ENCODE measurements at places on chromosomes 12 and 14.

DNA sequence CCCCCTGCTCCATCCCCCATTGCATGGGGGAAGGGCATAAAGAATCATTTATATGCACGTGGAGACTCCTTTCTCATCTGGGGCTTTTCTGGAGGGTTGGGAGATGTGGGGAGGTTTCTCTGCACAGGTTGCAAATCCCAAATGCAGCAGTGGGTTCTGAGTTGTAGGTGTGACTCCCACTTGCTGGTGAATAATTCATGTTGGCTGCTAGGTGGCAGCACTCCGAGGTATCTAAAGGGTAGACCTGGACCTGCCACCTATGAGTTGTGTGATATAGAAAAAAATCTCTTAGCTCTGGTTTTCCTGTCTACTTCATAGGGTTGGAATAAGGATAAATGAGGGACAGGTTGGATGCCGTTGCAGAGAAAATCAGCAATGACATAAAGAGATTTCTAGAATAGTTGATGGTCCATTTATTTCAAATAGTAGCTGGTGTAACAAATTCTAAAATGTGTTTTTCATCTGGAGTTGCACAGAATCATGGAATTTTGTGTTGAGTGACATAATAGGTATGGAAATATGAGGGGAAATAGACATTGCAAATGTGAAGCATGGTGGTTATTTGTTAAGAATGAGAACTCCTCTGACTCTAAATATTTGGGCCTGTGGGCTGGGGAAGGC is 4.6 kb downstream of the MARCHF9 start:
- no peak for DNase-seq

DNA sequence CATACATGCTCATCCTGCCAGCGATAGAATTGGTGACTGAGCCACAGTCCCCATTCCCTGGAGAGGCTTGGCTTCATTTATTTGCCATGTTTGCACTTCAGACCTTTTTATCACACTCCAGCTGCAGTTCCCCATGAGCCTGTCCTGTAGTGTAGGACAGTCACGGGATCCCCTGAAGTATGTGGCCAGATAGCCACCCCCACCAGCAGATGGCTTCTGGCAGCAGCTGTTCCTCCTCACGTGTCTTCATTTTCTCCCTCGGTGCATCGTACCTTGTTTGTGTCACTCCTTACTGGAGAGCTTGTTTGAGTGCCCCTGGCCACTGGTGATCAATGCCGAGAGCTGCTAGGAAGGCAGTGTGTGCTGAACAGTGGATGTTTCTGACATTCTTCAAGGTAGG is 40.2 kb downstream of the UBE3B start:
- no peak for DNase-seq

- no peak for DNase-seq
Measured at GRCh38 chr12:62604871-62605270, 138.2 kb downstream of the MON2 start.

DNA sequence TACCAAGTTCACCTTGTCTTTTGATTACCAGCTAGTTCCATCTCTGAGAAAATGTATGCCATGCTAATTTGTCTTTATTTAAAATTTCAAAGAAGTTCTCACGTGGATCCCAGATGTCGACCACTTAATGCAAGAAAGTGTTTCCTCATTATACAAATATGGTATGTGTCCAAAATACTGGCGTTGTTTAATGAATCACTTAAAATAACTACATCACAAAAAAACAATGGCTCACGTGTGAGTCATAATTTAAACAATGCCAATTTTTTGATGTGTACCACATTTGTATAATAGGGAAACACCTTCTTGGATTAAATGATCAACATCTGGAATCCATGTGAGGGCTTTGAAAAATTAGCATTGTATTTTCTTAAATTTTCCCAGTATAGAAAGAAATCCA is 40.8 kb downstream of the DBX2 start:
- no peak for DNase-seq

DNA sequence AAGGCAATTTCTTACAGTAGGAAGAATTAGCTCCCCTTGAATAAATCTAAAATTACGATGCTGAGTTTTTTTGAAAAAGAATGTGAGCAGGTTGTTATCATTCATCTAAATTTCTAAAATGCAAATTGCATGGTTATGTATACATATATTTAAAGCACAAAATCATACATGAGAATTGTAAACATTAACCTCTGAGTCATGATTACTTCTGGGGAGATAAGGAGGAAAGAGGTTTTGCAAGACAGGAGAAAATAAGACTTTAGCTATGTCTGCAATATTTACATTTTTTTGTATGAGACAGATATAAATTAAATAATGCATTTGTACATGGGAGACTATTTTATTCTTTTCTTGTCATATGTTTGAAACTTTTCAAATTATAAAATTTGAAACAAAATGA is 72.2 kb downstream of the TSPAN8 start:
- DNase-seq, result no peak

GRCh38 chr12:56462565-56462964 is 5.8 kb upstream of the SPRYD4 start:
- DNase-seq, result no peak

- no peak for DNase-seq
Measured at GRCh38 chr12:107912421-107913004, 138.0 kb downstream of the ASCL4 start.

DNA sequence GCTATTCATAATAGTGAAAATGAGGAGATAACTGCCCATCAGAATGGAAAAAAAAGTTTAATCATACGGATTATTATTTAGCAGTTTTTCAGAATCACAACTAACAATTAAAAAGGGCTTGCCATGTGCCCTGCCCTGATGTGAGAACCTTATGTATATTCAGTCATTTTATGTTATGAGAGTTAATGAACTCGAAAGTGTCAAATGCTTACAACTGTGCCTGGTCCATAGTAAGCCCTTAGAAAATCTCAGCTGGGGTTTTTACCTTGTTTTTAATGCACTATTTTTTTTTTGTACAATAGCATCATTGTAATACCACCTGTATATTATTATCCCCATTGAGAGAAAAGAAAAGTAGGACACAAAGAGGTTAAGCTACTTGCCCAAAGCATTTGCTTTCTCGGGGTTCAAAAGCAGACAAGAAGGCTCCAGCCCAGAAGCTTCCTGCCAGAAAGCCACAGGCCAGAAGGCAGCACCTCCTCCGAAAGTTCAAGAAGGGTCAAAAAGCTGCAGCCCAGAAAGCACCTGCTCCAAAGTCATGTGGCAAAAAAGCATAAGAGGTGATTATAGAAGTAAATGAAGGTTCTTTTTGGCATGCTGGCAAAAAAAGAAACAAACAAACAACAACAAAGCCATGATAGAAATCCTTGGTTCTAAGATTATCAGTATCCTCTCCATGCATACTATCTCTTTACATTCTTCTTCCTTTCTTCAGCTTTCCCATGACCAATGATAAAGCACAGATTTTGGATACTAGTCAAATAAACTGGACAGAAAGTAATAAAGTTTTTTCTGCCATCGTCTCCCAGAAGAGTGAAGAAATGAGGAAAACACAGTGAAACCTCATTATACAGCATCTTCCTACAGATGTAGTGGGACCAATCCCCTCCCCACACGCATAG is 59.1 kb upstream of the NAP1L1 start:
- DNase-seq, result no peak

- DNase-seq, result no peak
Measured at GRCh38 chr12:105317942-105318621, 12.4 kb upstream of the C12orf75 start.

DNA sequence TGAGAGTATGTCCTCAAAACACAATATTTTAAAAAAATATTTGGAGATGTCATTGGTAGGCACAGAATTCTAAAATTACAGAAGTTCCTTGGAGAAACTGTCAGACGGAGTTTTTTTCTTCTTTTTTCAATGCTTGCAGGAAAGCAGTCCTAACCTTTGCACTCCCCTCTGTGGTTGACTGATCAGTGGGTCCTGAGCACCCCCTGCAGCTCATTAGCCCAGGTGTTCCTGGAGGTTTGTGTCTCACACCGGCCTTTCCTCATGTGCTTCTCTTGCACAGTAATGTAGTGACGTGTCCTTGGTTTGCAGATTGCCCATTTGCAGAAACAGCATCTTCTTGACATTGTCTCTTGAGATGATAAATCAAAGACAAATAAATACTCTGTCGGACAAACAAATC is 513.0 kb downstream of the TMEM121 start:
- DNase-seq, result no peak

- no peak for DNase-seq
Measured at GRCh38 chr14:96307434-96307833, 51.4 kb downstream of the BDKRB1 start.

- no peak for DNase-seq
Measured at GRCh38 chr12:58725400-58726105, 194.8 kb downstream of the LRIG3 start.

DNA sequence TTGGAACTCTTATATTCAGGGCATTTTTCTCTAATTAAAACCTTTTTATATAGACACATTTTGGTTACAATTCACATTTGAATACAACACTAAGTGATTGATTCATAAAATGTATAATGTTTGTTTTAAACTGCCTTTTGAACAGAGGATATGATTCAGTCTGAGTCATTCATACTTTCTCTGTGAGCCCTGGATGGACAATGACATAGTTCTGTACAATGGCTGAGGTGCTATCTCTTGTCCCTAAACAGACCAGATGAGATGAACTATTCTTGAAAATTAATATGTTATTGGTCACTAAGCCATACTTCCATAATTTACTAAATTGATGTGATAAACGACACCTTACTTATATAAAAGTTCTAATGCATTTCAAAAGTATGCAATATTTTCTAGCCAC is 199.7 kb upstream of the ATXN7L3B start:
- no peak for DNase-seq

GRCh38 chr12:32334371-32334777 is 65.0 kb upstream of the FGD4 start:
- no peak for DNase-seq

- DNase-seq, result no peak
Measured at GRCh38 chr14:50978529-50978871, 34.2 kb upstream of the PYGL start.

- DNase-seq, result no peak
Measured at GRCh38 chr12:106564678-106565329, 18.0 kb upstream of the RFX4 start.

GRCh38 chr12:29783773-29784666 is at the start of gene TMTC1:
TSS of gene TMTC1 (minus strand) at chr12:29783942. CDS start at chr12:29783751, 191 bp downstream.
- no peak for DNase-seq

GRCh38 chr14:25394356-25394755 is 344.4 kb upstream of the STXBP6 start:
- DNase-seq, result no peak

DNA sequence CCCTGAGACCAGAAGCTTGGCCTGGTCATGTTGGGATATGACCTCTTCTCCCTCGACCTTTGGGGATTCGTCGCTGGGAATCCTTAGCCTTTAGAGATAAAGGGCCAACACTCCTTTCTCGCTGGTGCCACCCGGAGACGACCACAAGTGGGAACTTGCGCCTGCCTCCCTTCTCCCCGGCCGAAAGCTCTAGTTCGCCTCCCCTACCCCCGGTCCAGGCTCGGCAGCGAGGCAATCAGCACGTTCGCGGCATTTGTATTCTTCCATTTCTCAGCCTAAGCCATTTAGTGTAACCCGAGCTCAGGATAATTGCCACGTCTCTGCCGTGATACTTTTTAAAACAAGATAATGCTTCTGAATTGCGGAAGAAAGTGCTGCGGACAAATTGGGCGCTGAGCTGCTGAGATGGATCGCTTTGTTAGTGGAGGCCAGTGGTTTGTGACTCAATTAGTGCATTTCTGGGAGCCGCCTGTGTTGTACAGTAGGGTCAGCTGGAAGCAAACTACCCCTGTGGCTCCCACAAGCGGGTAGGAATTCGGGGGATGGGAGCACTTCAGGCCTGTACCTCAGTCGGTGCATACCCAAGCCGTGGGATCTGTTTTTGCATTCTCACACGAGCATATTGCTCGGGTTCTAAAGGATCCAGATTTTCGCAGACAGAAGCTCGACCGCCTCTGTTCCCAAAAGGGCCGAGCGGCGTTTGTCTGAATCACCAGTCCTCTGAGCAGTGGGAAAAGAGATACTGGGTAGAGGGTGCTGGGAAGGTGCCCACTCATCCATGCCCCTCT is 6.8 kb upstream of the SIX1 start:
- DNase-seq, result no peak

DNA sequence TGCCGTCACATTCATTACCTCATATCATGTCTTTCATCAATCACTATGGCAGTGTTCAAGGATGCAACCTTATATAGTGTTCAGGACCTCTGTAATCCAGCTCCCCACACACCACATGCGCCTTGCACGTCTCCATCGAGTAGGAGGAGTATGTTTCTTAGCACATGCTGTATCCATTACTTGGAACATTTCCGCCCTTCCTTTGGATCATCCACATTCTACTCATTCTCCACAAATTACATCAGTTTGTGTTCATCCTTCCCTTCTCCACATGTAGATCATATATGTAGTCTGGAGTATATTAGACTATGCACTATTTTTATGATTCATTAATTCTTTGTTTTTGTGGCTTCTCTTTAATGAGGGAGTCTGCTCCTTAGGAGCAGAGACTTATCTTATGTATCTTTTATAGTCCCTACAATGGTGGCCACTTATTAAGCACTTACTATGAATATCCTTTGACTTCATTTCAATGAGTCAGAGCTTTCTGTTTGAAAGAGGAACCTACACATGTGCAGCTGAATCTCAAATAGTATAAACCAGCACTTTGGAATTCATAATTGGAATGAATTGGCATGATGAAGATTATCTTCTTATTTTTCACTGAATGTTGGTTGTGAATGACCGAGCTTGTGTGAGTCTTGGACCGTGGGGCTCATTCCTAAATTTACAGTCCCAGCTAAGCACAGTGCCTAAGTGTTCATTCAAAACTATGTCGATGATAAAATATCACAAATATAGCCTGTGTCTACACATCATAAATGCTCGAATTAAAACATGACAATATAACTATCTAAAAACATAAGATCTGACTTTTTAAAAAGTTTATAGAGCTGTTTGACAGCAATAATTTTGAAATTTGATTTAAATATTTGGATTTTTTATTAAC is 30.2 kb upstream of the NPAS3 start:
- DNase-seq, result no peak

DNA sequence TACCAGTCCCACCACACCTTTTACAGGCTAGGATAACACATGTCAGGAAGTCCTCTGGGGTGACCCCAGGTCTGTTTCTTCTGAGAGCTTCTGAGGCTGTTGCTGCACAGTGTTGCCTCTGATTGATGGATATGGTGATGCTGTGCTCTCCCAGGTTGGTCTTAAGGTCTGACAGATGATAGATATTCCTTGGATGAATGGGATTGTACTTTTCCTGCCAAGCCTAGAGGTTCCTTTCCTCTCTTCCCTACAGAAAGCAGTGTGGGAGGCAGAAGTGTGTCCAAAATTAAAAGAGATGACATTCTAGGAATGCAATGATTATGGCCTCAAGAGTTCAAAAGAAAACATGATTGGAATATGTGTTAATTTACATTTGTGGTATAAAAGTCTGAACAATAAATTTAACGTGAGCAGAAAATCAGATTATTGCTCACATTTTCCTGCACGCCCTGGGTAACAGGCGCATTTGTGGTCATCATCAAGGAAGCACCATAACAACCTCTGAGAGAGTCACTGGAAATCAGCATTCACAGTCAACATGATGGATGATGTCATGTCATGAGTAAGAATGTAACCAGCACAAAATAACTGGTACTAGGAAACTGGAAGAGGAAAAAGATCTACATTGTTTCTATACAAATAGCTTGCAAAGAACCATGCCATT is 73.7 kb downstream of the BBS10 start:
- DNase-seq, result no peak
